Stomach (tissue), 19 donors: ENCODE measurements at places on chromosomes 2 and 18. TPM values are rescaled to one million over a fixed set of nuclear protein-coding genes. Genes with fewer than 3 reads are reported as not detected.
A peak's percentile ranks its signal among the peaks of the same experiment; 100 is the strongest.

DNA sequence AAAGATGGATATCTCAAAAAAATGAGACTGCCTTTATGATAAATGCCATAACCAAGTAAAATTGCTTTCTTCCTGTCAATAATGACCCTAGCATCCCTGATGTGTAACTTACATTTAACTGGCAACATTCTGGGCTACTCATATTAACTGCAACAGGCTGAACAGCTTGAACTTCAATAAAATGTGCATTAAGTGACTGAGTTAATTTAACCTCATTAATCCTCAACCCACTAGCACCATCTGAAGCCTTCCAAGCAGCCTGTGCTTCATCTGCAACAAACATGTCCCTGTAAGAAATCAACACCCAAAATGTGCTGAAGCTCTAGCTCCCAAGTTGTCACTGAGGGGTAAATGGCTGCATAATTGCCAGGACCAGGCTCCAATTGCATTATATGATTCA is 296.2 kb upstream of the ZC3H15 start:
- no peak for DNase-seq
- H3K4me3 ChIP-seq, result no peak overlapping the region
- no peaks in the 10 kb centered on the region for H3K36me3 ChIP-seq
- no peaks in the 10 kb centered on the region for H3K4me1 ChIP-seq
- no peaks in the 10 kb centered on the region for H3K27me3 ChIP-seq

TUBB8B gene
- total RNA-seq, result not detected

DNA sequence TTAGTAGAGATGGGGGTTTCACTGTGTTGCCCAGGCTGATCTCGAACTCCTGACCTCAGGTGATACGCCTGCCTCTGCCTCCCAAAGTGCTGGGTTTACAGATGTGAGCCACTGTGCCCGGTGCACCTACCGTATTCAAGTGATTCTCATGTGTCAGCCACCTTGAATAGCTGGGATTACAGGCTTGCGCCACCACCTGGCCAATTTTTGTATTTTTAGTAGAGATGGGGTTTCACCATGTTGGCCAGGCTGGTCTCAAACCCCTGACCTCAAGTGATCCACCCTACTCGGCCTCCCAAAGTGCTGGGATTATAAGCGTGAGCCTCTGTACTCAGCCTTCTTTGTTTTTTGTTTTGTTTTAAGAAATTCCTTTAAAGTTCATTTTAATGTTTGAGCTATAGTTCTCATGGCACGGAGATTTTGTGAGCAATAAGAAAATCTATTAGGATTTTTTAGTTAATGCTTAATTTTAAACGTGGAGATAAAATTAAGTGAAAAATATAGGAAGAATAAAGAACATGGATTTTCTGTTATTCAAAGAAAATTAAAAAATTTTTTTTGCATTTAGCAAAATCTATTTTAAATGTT is 242.6 kb downstream of the PHLPP1 start:
- peak; percentile 41 for DNase-seq
- peaks cover 7% of the 10 kb centered on the region for H3K36me3 ChIP-seq
- no peaks in the 10 kb centered on the region for H3K4me1 ChIP-seq
- no peak overlapping the region for H3K4me3 ChIP-seq
- no peaks in the 10 kb centered on the region for H3K27me3 ChIP-seq
- H3K27ac ChIP-seq, result no peak overlapping the region

- H3K27ac ChIP-seq, result no peak overlapping the region
- H3K4me1 ChIP-seq, result no peaks in the 10 kb centered on the region
- H3K36me3 ChIP-seq, result no peaks in the 10 kb centered on the region
- no peak overlapping the region for H3K4me3 ChIP-seq
- no peaks in the 10 kb centered on the region for H3K27me3 ChIP-seq
Observed at GRCh38 chr2:59083075-59083828, 842.1 kb upstream of the FANCL start.

- peaks cover 72% of the 10 kb centered on the region for H3K4me1 ChIP-seq
- H3K36me3 ChIP-seq, result peaks cover 57% of the 10 kb centered on the region
- DNase-seq, result peak; percentile 70
- H3K4me3 ChIP-seq, result no peak overlapping the region
Observed at GRCh38 chr18:76953156-76953555, 130.8 kb downstream of the ZNF236 start.

KCNF1 gene
- not detected for total RNA-seq

ALLC gene
- not detected for total RNA-seq

LIMS2 gene
- total RNA-seq, result 77.7 TPM

- no peak overlapping the region for H3K27ac ChIP-seq
- H3K4me3 ChIP-seq, result no peak overlapping the region
- no peak for DNase-seq
- H3K4me1 ChIP-seq, result no peaks in the 10 kb centered on the region
- H3K27me3 ChIP-seq, result peaks cover 5% of the 10 kb centered on the region
Observed at GRCh38 chr2:173828189-173829142, 136.7 kb downstream of the SP3 start.

GRCh38 chr2:236570081-236570868 is 650 bp downstream of the ACKR3 start:
- no peaks in the 10 kb centered on the region for H3K27me3 ChIP-seq
- no peaks in the 10 kb centered on the region for H3K36me3 ChIP-seq
- H3K4me1 ChIP-seq, result peaks cover 78% of the 10 kb centered on the region
- DNase-seq, result no peak
- peak overlapping the region; percentile 56 for H3K4me3 ChIP-seq

GRCh38 chr18:62717169-62717924 is 2.0 kb downstream of the PHLPP1 start:
- peaks cover 46% of the 10 kb centered on the region for H3K4me1 ChIP-seq
- peak overlapping the region; percentile 98 for H3K27ac ChIP-seq
- peak; percentile 52 for DNase-seq
- H3K27me3 ChIP-seq, result no peaks in the 10 kb centered on the region
- H3K36me3 ChIP-seq, result no peaks in the 10 kb centered on the region
- peak overlapping the region; percentile 80 for H3K4me3 ChIP-seq

- no peak overlapping the region for H3K4me3 ChIP-seq
- H3K4me1 ChIP-seq, result no peaks in the 10 kb centered on the region
- no peak overlapping the region for H3K27ac ChIP-seq
- no peaks in the 10 kb centered on the region for H3K36me3 ChIP-seq
- no peak for DNase-seq
Observed at GRCh38 chr2:199861132-199861774, 10.3 kb upstream of the FTCDNL1 start.

GRCh38 chr2:118089139-118089800 is 999 bp downstream of the INSIG2 start:
- DNase-seq, result peak; percentile 70
- H3K27ac ChIP-seq, result peak overlapping the region; percentile 82
- H3K4me3 ChIP-seq, result peak overlapping the region; percentile 78

GRCh38 chr2:24874035-24874434 is 46.0 kb downstream of the ADCY3 start:
- H3K4me1 ChIP-seq, result no peaks in the 10 kb centered on the region
- DNase-seq, result no peak
- no peak overlapping the region for H3K4me3 ChIP-seq
- H3K27me3 ChIP-seq, result no peaks in the 10 kb centered on the region
- H3K27ac ChIP-seq, result no peak overlapping the region
- no peaks in the 10 kb centered on the region for H3K36me3 ChIP-seq

DNA sequence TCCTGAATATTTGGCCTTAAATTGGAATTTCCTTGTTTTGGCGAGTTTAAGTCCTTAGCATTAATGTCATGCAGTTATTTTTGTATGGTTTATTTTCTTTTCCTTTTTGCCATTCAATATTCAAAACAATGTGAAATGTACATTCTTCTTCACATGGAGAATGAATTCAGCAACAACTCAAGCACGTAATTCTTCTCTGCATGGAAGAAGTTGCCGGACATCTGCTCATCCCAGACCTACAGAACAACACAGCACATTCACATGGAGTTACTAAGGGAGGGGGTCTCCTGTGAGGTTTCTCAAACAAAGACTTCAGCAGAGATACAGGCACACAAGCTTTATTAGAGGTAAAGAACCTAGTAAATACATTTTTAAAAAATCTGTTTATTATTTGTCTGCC is 236.8 kb downstream of the SATB2 start:
- no peak overlapping the region for H3K27ac ChIP-seq
- no peak for DNase-seq
- H3K36me3 ChIP-seq, result no peaks in the 10 kb centered on the region
- no peaks in the 10 kb centered on the region for H3K27me3 ChIP-seq
- no peak overlapping the region for H3K4me3 ChIP-seq

GRCh38 chr18:26438980-26439379 is 109.4 kb downstream of the KCTD1 start:
- H3K27ac ChIP-seq, result no peak overlapping the region
- no peaks in the 10 kb centered on the region for H3K4me1 ChIP-seq
- DNase-seq, result no peak
- H3K36me3 ChIP-seq, result no peaks in the 10 kb centered on the region
- no peak overlapping the region for H3K4me3 ChIP-seq

FBXO41 gene
- 4.0 TPM for total RNA-seq

- DNase-seq, result no peak
- H3K36me3 ChIP-seq, result no peaks in the 10 kb centered on the region
- H3K27me3 ChIP-seq, result no peaks in the 10 kb centered on the region
Observed at GRCh38 chr2:147646818-147647468, 197.9 kb upstream of the ACVR2A start.

GRCh38 chr2:25454824-25455611 is 113.3 kb upstream of the DNMT3A start:
- H3K4me3 ChIP-seq, result no peak overlapping the region
- no peak for DNase-seq
- peaks cover 4% of the 10 kb centered on the region for H3K36me3 ChIP-seq
- H3K27me3 ChIP-seq, result no peaks in the 10 kb centered on the region

POLR1B gene
- 27.2 TPM for total RNA-seq

KIAA2012 gene
- total RNA-seq, result 0.18 TPM

SLC38A11 gene
- total RNA-seq, result 54.3 TPM

BCL2 gene
- 53.9 TPM for total RNA-seq

- H3K27ac ChIP-seq, result peak overlapping the region; percentile 10
- H3K4me1 ChIP-seq, result peaks cover 30% of the 10 kb centered on the region
- H3K36me3 ChIP-seq, result no peaks in the 10 kb centered on the region
- DNase-seq, result peak; percentile 84
Observed at GRCh38 chr2:62014102-62014501, 108.6 kb downstream of the COMMD1 start.

DNA sequence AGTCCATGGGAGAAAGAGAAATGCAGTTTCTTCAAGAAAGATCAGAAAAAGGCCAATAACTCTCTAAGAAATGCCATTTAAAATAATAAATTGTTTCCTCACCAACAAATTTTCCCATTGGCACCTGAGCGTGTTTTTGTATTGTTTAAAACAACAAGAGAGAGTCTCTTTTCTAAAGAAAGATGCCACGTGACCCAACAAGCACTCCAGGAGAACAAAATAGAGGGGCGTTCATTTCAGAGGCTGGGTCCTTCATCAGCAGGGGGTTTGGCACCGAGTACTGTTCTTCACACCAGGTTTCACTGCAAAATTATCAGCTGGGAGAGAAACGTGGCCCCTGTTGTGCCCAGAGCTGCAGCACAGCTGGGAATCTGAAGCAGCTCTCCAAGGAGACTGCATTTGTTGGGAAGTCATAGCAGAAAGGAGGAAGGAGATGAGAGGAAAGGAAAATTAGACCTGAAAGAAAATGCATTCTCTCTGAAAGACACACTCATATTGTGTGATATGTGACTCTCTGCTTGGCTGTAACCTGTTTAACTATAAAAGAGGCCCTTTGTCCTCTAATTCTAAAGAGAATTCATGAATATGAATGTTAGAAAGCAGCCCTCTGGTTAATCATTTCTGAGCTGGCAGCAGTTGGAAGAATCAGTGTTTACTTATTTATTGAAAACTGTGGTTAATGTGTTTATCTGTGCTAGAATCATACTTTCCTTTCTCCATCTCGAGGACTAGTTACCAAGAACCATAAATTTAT is 205.3 kb upstream of the CDH20 start:
- no peaks in the 10 kb centered on the region for H3K4me1 ChIP-seq
- H3K27ac ChIP-seq, result no peak overlapping the region
- peak; percentile 9 for DNase-seq
- no peaks in the 10 kb centered on the region for H3K27me3 ChIP-seq
- no peak overlapping the region for H3K4me3 ChIP-seq

TCF23 gene
- not detected for total RNA-seq

LOXHD1 gene
- not detected for total RNA-seq

GRCh38 chr2:120541553-120541932 is 194.1 kb upstream of the GLI2 start:
- H3K4me1 ChIP-seq, result peaks cover 12% of the 10 kb centered on the region
- H3K4me3 ChIP-seq, result no peak overlapping the region
- H3K27me3 ChIP-seq, result no peaks in the 10 kb centered on the region
- H3K27ac ChIP-seq, result no peak overlapping the region

SOCS6 gene
- 16.3 TPM for total RNA-seq

DNER gene
- total RNA-seq, result 7.7 TPM

TEKT4 gene
- not detected for total RNA-seq

MC4R gene
- 0.73 TPM for total RNA-seq
